HepG2 (cell line): ENCODE measurements at places on chromosomes 11 and 22.

GRCh38 chr22:45572444-45572843, 69.8 kb downstream of the FBLN1 start:
- DNase-seq: no peak

DNA sequence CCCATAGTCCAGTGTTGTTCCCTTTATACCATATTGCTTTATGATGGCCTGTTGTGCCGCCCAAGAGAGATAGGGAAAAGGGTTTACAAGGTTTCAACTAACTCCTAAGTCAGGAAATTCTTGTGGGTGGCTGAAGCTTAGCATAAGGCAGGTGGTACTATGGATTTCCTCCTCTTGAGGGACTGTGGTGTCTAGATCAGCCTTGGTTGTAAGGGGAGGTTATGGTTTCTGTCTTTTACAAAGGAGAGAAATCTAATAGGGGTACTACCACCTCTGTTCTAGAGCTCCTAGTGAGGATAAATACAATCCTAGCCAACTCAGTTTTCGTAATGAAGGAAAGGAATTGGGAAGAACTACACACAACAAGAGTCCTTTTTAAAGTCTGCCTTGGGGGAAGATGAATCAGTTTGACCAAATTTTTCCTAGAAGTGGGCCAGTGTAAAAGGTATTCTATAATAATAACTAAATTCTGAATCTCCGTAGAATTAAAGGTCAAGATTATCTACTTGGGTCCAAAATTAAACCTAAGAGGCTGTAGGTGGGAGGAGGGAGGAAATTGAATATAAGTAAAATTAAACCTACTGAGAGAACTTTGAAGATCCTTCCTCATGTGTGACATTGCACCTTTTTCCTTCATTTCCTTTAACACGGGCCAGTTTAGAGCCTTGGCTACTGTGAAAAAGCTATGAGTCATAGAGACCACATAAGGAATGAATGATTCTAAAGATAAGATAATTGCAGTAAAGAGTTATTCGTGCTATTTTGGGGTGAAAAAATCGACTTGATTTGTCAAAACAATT, 17.2 kb downstream of the DLAT start:
- no peak for DNase-seq

DNA sequence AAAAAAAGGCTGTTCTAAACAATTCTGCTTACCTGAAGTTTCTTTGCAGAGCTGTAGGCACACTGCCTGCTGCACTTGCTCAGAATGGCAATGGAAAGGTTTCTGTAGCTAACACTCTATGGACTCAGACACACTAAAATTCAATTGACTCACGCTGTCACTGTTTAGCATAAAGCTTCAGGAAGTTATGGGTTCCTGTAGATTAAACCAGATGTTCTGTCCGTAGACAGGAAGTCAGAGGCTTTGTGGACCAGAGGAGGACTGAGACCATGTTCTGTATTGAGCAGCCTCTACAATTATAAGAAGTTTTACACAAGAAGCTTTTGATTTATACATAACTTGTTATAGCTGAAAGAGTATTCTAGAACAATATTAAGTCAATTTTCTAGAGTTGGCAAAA, 70.4 kb downstream of the GLYATL1 start:
- no peak for DNase-seq

DNA sequence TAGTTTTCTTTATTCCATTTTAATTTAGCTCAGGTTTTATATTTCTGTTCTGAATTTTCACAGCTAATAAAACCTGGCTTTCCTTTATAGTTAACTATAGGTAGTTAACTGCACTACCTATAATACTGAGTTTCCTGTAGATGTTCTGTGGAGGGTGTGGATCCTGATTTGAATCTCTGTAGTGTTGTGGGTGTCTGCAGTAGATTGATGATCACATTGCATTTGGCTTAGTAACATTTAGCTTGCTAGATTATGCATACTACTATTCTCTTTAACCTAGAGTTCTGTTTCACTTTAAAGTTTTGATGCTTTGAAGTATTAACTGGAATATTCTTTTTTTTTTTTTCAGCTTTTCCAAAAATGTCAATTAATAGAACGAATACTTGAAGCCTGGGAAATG, 110.1 kb downstream of the PPP6R3 start:
- no peak for DNase-seq

GRCh38 chr11:104467404-104467803, 303.5 kb upstream of the PDGFD start:
- no peak for DNase-seq

GRCh38 chr11:93432247-93432646, 101.7 kb downstream of the DEUP1 start:
- DNase-seq: no peak

DNA sequence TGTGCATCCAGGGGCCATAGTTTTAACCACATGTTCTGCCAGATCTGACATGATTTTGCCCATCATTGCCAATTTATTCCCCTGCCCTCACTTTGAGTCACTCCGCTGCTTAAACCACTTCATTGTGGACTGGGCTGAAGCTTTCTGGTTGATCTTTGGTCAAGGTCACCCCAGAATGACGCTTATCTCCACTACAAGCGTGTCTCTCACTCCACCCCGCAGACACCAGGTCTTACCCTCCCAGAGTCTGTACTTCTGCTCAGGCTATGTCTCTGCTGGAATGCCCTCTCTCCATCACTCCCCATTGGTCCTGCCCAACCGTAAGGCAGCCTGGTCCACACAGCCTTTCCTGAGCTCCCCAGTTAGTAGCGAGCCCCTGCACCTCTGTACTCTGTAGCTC, 170.5 kb upstream of the SYT13 start:
- DNase-seq: peak; percentile 6

DNA sequence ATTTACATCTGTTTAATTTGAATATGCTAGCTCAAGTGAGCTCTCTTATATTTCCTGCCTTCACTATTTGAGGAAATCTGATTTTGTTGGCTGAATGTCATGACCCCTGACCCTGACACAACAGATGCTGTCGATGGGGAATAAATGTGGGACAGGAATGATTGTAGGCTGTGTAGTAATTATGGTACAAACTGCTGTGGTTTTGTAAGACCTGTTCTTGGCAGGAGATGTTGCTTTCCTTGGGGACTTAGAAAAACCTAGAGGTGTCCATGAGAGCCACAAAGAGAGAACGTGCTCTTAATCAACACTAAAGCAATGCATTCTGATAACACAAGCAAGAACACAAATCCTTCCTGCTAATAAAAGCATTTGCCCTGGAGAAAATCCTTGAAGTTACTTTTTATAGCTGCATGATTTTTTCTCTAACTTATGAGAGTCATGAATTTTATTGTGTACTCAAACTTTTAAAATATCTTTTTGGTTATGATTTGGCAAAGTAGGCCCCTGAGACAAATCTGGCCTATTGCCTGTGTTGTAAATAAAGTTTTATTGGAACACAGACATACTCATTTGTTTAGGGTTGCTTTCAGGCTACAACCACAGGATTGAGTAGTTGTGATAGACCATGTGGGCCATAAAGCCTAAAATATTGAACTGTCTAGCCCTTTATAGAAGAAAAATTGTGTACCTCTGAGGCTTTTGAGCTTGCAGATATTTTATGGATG, 90.2 kb downstream of the DDX10 start:
- no peak for DNase-seq

- no peak for DNase-seq
Observed at GRCh38 chr11:67562963-67563704, 20.5 kb upstream of the GSTP1 start.

- no peak for DNase-seq
Observed at GRCh38 chr11:71340086-71340606, 87.8 kb upstream of the SHANK2 start.

DNA sequence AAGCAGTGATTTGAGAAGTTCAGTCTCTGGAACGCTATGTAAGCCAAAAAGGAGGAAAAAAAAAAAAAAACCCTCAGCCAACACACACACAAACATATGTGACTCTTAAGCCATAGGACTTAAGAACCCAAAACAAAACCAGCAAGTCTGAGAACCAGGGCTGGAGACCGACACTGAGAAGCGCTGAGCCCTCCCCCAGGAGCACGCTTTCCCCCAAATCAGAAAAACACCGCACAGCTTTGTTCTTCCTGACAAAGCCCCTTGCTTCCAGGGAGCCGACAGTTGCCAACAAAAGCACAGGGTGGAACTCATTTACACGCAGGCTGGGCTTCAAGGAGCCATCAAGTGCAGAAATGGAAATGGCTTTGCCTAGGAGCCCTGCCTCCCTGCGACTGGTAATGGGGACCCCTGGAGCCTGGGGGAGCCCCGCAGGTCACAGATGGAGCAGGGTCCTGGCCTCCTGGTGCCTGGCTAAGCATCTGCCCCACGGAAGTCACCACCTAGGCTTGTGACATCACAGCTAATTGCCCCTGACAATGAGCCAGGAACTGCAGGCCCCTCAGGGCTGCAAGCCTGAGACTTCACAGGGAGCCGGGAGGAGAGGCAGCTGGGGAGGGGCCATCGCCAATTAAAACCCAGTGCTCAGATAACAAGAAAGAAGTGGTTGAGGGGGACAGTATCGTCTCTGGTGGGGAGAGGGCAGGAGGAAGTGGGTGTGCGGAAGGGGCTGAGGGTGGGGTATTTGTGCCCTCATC, 66.9 kb downstream of the NFAM1 start:
- no peak for DNase-seq

- no peak for DNase-seq
Observed at GRCh38 chr11:129061492-129062230, 119.0 kb upstream of the TP53AIP1 start.

GRCh38 chr11:68457898-68458249, 2.7 kb upstream of the PPP6R3 start:
- peak; percentile 25 for DNase-seq

- DNase-seq: no peak
Observed at GRCh38 chr11:72678524-72678923, 4.3 kb upstream of the PDE2A start.

DNA sequence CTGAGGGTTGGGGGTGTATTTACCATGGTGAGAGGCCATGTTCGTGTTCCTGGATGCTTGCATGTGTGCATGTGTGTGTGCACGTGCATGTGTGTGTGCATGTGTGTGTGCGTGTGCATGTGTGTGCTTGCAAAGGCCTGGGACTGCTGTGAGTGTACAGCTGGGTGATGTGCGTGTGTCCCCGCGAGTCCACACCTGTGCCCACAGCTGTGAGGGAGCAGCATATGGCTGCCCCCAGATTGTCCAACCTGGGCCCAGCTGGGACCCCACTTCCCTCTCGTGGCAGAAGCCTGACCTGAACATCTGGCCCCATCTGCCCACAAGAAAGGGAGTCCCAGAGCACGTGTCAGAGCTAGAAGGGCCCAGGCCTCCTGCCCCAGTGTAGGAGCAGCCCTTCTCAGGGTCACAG, 8.4 kb upstream of the CD248 start:
- DNase-seq: no peak

DNA sequence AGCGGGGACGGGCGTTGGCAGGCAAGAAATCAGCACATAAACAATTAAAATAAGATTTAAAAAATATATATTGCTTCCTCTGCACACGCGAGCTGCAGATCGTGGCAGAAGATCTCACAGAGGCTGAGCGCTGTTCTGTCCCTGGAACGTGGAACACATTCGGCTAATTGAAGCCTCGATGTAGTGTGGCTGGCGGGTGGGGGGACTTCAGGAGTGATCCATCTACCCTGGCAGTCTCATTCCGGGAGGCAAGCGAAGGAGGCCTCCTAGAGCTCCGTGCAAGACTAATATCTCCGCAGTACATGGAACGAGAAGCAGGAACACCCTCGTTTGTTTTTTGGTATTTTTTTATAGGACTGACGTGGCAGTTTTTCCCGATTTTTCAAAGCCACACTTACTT, 402.4 kb downstream of the MN1 start:
- no peak for DNase-seq

DNA sequence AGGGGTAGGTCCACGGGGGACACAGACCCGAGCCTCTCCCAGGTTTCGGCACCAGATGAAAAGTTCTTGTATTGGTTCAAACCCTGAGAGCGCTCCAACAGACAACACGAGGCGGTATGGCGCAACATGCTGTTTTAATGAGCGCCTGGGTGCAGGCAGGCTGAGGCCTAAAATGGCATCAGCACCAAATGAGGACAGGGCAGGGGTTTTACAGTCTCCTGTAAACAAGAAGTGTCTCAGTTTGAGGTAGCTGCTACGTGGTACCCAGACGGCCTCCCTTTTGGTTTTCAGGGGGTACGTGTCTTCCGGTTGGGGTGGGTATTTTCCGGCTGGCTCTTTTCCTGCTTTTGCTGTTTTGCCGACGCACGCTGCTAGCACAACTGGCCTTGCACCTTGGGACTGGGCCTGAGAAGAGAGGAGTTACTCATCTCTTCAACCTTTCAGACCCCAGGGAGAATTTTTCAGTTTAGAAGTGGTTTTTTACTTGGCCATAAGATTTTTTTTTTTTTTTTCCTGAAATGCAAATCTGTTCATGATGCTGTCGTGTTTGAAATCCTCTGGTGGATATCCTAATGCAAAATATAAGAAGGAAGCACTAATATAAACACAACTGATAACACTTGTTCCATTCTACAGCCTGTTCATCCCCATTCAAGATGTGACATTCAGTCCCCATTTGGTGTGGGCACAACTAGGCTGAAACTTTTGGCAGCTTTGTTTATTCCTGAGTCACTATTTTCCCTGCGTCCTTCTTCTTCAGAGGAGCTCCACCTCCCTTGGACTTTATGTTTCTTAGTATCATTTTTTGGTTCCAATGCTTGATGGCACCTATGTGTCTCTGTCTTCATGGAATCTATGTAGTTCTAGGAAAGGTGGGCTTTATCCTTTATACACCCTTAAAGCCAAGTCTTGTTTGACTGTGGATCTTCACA, 6.5 kb downstream of the PPFIBP2 start:
- no peak for DNase-seq

- DNase-seq: no peak
Observed at GRCh38 chr22:24433001-24433827, 5.8 kb downstream of the ADORA2A start.

DNA sequence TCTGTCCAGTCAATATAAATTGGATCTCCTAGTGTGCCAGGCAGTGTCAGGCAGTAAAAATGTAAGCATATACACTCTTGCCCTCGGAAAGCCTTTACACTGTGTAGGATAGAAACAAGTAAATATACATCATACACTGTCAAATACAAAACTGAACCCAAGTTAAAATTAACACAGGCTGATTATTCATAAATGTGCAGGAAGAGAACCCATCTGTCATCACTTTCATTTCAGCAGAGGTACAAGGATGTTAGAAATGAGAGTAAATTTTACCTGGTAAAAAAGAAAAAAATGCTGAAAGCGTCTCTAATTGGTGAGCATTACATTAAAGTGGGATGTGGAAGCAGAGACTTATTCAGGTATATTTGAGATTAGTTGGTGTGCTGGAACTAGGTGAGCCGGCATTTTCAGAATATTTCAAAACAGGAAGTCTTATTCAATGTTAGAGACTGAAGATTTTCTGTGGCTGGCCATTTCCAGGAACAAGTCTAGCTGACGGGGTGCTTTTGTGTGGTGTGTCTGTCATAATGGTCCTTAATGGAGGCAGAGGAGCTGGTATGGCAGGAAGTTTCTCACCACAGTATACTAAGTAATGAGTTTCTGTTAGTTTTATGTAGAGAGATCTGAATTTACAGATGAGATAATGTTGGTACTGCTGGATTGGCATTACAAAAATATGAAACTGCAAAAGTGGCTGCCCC, 192.6 kb downstream of the CASP12 start:
- no peak for DNase-seq
